GM23248 (cell line): ENCODE measurements at places on chromosomes 6 and 20. TPM values are rescaled to one million over a fixed set of nuclear protein-coding genes. Genes with fewer than 3 reads are reported as not detected.

GRCh38 chr6:45314146-45314545, 14.0 kb upstream of the RUNX2 start:
- DNase-seq = no peak

DNA sequence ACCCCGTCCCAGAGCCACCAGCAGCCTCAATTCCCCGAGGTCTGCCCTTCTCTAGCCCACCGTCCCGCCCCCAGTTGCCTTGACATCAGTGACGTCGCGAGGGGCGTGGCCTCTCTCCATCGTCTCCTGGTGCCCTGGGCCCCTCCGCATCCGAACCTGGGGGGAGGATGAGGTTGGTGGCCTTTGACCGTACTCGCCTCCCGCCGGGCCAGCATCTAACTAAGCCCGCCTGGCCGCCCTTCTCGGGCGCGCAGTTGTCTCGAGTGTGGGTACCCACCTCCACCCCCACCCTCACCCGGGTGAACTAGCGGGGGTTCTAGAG, 5.5 kb upstream of the ARMC12 start:
- peak; percentile 89 for DNase-seq

DNA sequence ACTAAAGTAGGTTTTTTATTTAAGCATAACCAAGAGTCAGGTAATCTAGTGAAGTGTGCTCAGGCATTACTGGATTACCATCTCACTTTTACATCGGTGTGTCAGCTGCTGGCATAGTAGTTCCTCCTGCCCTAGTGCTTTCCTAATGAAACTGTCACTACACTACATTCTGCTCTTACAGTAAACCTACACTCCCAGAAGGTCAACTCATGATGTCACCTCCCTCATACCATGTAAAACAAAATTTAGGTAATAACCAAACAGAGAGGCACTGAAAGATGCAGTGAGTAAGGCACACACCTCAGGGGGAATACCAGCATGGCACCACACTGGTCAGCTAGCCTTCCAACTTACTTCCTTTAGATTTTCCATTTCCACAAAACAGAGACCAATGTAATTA, 23.3 kb downstream of the HUS1B start:
- DNase-seq = no peak

PSMB9 gene
- total RNA-seq = 3.4 and 5.1 TPM in 2 replicates

GRCh38 chr20:48031122-48031521, 245.8 kb upstream of the SULF2 start:
- DNase-seq = no peak

- DNase-seq = no peak
These were observed 274.5 kb upstream of the RNF24 start for GRCh38 chr20:4289875-4290274.
